ENCODE measurements at places on chromosomes 12 and 14.

DNA sequence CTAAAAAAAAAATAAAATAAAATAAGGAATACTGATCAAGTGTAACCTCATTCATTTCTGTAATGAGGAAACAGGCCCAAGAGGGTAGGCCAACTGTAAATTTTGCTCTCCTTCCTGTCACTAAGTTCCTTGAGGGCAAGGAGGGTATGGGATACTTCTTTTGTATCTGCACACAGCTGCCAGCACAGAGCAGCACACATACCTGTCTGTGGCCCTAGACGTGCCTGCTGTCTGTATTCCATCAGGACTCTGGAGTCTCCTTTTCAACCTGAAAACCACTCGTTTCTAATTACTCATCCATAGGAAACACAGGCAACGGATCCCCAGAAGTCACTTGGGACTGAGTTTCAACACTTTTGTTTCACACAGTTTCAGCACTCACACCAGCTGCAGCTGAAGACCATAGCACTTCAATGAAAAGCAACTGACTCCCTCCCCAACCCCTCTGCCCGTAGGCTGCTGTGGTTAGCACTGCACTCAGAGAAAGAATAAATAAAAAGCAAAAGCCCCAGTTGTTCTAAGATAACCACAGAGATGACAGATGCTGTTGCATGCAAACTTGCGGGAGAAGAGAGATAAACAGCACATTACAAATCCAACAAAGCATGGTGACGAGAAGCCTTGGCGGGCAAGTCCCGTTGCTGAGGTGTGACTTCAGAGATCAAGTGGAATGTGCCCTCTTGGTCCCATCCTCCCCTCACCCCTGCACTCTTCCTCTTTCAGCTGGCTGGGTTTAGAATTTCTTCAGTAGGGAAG is 24.9 kb downstream of the CRACR2A start:
- DNase-seq = no peak

DNA sequence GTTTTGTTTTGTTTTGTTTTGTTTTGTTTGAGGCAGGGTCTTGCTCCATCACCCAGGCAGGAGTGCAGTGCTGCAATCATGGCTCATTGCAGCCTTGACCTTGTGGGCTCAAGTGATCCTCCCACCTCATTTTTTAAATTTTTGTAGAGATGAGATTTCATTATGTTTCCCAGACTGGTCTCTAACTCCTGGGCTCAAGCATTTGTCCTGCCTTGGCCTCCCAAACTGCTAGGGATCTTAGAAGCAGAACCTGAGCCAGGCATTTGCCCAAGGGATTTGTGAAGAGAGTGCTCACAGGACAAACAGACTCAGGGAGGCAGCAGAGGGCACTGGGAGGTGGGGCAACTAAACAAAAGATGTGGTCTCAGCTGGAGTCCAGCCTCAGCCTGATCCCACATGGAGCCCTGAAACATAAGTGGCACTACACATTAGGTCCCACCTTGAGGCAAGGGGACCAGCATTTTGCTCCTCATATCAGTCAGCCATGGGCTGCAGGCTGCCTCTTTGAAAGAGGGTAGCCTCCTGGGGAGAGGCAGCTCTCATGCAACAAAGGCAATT is 86.2 kb upstream of the CMKLR1 start:
- no peak for DNase-seq

DNA sequence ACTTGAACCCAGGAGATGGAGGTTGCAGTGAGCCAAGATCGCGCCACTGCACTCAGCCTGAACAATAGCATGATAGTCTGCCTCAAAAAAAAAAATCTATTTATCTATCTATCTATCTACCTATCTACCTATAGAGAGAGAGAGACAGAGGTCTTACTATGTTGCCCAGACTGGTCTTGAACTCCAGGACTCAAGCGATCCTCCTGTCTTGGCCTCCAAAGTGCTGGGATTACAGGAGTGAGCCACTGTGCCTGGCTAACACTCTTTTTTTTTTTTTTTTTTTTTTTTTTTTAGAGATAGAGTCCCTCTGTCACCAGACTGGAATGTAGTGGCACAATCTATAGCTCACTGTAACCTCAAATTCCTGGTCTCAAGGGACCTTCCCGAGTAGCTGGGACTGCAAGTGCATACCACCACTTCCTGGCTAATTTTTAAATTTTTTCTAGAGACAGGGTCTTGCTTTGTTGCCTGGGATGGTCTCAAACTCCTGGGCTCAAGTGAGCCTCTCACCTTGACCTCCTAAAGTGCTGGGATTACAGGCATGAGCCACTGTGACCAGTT is 1.9 kb downstream of the FAM186A start:
- DNase-seq = no peak

GRCh38 chr12:22116376-22116775 is 70.4 kb downstream of the CMAS start:
- DNase-seq = no peak

GRCh38 chr12:26056335-26056734 is 68.5 kb downstream of the BHLHE41 start:
- no peak for DNase-seq

DNA sequence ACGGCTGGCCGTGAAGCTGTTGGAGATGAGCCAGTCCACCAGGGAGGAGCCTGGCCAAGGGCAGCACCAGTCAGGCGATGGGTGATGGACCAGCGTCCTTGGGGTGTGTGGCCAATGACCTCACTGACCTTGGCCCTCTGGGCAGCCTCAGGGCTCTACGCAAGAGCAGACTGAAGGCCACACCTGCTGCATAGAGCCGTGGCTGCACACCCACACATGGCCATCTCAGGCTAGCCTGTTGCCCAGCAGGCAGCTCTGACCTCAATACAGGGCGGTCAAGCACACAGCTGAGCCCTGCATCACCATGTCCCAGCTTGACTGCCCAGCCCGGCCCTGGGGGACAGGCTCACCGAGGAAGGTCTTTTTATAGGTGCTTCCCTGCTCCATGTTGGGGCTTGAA is 19.2 kb downstream of the PLEK2 start:
- DNase-seq = no peak

GRCh38 chr12:104494137-104494792 is 37.5 kb downstream of the CHST11 start:
- DNase-seq = no peak

- no peak for DNase-seq
Measured at GRCh38 chr12:67662910-67663538, 14.5 kb downstream of the DYRK2 start.

DNA sequence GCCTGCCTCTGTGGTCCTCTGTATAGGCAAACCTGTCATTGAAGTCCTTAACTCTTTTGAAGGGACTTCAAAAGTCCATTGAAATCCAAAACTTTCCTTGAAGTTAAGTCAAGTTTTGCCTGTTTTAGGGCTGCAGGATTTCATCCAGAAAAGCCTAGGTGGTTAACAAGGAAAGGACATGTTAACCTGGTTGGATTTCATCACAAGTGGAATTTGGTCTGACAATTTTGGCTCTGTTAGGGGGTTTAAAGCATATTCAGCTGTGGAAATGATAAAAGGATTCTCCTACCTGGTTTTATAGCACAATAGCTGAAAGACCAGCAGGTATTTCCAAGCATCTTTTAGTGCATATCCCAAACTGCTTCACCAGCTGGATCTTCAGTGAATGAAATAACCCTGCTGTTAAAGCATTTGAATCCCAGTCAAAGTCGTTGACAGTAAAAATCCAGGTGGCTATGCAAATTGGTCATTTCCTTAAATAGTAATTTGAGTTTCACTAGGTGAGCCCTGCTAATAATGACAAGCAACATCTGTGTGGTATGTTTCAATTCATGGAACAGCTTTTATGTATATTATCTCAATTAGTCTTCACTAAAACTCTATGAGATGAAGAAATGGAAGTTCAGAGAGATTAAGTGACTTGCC is 400.5 kb downstream of the ETNK1 start:
- DNase-seq = no peak

DNA sequence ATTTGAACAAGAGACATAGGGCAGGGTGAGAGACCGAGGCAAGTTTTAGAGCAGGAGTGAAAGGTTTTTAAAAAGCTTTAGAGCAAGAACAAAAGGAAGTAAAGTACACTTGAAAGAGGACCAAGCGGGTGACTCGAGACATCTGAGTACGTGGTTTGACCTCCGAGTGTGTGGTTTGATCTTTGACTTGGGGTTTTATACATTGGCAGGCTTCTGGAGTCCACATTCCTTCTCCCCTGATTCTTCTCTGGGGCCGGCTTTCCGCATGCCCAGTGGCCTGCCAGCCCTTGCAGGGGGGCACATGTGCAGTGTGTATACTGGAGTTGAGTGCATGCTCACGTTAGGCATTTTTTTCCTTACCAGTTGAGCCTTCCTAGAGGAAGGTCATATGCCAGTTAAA is 96.3 kb downstream of the SLC15A4 start:
- DNase-seq = no peak

DNA sequence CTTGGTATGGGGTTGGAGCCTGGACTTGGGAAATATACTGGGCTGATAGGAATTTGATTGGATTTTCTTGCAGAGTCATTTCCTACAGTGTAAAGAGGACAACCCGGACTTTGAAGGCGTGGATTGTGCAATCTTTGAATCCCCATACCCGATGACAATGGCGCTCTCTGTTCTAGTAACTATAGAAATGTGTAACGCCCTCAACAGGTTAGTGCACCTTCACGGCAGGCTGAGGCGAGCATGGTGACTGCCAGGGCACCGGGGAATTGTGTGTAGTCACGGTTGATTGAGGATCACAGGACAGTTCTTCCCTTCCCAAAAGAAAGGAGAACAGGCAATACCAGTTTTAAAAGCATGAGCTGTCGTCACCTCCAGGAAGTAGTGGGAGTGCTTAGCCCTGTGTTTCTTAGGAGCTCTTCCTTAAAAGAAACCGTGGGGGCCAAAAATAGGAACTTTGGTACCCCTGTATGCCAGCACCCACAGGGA is 58.3 kb downstream of the ANAPC7 start:
- no peak for DNase-seq

- no peak for DNase-seq
Measured at GRCh38 chr14:39369029-39369428, 63.2 kb downstream of the FBXO33 start.

- no peak for DNase-seq
Measured at GRCh38 chr12:6424866-6425265, 19.9 kb upstream of the CD27 start.

DNA sequence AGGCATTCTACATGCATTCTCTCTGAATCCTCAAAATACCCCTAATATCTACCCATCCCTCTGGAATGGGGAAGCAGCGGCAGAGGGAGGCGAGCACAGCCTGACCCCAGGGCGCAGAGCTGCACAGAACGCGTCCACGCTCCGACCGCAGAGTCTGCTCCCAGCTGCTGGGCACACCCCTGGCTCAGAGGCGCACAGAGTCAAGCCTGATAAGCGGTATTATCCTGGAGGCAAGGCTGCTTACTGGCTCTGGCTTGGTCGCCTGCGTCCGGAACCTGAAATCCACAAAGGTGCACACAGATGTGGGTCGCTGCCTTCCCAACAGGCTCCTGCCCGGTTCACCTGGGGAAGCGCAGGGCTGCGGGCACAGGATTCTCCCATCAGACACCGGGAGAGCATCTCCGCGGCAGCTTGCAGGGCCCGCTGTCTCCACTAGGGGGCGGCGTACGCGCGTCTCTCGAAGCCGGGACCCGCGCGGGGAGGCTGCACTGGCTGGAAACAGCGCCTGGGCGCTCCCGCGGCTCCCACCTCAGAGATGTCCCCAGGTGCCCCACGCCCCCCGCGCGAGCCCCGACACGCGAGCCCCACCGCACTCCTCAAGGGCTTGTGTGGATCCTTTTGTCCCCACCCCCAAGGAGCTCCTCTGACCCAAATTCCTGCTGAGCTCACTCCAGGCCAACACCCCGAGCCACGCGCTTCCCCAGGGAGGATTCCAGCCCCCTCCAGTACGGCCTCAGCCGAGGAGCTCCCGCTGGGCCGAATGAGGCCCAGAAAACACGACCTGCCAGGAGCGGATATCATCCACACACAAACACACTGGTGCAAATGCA is 120.1 kb upstream of the FZD10 start:
- no peak for DNase-seq

DNA sequence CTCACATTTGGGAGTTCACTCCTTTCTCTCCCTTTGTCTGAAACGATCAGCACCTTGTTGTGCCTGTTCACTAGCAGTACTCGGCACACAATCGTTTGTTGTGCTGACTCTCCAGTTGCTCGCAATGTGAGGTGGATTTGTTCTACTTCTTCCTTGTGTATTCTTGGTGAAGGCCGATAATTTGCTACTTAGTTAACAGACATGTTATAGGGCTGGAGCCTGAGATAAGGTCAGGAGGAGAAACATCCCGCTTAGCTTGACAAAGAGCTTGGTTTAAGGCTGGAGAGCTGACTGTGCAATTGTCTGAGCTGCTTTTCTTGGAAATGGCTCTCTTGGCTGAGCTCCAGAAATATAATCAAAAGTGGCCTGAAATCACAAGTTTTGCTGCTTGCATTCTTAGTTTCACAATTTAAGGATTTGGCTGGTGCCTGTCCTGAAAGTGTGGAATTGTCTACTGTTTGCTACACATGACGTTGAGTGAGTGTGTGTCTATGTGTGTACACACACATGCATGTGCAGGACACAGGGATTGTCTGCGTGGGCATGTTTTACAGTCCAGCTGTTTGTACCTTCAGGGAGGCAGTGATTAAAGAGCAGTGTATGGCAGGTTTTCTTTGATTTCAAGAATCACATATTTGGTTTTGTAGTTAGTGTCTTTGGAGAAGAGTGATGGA is 77.7 kb downstream of the ARF6 start:
- DNase-seq = no peak

GRCh38 chr12:104480012-104480411 is 23.3 kb downstream of the CHST11 start:
- no peak for DNase-seq

DNA sequence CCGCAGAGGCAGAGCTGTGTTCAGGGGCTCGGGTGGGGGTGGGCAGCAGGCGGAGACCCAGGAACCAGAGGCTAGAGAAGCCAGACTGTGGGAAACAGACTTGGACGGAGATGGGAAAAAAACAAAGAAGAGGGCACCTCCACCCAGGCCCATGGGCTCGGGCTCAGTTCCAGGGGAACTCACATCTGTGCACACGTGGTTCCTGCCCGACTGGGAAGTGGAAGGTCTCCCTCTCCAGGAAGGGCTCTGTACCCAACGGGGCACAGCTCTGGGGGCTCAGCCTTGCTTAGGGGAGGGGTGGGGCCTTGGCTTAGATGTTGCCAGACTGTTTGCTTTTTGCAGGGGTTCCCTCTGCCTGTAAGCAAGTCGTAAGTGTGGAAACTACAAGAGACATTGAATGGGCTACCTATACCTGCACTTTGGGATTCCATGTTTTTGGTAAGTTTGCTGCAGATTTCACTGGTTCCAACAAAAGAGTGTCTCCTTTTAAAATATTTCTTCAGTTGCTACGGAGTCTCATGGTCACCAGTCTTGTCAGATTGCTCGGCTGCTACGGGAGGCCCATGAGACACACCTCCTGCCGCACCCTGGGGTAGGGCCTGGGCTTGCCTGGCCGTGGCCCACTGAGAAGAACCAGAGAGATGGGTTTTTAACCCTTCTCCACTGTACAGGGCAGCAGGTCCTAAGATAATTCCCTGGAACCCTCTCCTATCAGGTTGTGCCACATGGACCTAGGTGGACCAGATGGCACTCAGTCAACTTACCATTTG is 127.6 kb upstream of the EVL start:
- DNase-seq = no peak

DNA sequence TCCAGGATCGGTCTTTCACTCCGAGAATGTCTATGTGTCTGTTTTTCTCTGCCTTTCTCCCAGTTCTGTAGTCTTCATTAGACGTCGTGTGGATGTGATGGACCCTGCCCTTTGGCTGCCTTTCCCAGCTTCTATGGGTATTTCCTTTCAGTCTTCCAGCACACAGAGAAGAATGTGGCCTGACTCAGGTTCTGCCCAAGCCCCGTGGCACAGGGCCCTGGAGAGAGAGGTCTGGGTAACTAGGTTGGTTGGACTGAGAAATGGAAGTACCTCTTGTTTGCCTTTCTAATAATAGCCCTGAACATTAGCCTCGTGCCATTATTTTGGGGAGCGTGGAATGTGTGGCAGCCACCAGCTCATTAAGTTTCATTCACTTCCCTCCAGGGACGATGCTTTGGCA is 3.8 kb downstream of the FOXJ2 start:
- no peak for DNase-seq
